ENCODE measurements at places on chromosomes 2 and 18.
A peak's percentile ranks its signal among the peaks of the same experiment; 100 is the strongest.

DNA sequence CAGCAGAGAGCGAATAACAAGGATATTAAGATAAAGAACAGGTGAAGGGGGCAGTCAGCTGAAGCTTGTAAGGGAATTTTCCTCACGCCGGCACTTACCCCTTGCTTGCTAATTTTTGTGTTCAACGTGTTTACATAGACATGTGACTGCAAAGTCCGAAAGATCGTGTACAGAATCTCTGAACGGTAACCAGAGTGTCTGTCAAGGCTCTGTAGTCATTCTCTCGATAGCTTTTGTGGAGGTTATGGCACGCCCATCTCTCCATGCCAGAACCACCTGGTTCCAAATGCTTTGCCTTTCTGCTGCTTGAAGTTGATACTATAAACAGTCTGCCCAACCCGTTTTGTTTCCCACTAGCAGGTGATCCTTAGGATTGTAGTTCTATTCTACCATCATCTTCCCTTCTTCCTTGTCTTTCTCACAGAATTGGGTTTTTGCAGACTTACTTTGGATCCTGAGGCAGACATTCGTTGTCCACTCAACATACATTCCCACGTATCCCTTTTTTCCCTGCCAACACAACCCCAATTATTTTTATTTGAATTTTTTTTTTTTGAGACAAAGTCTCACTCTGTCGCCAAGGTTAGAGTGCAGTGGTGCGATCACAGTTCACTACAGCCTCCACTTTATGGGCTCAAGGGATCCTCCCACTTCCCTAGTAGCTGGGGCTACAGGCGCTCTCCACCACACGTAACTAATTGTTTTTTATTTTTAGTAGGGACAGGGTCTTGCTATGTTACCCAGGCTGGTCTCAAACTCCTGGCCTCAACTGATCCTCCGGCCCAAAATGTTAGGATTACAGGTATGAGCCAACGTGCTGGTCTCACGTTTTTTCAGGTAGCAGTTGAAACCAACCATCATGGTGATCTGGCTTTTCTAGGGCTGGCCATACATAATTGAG lies 1.3 kb upstream of the USP34 start:
- no peak for DNase-seq

- no peak for DNase-seq
Observed at GRCh38 chr18:76801567-76802505, 20.5 kb upstream of the ZNF236 start.

GRCh38 chr18:46393230-46393629 lies 263.8 kb downstream of the LOXHD1 start:
- no peak for DNase-seq

- DNase-seq, result no peak
Observed at GRCh38 chr2:223936862-223937326, 8.2 kb downstream of the WDFY1 start.

GRCh38 chr2:13093416-13093991 lies 376.8 kb downstream of the TRIB2 start:
- DNase-seq, result no peak

DNA sequence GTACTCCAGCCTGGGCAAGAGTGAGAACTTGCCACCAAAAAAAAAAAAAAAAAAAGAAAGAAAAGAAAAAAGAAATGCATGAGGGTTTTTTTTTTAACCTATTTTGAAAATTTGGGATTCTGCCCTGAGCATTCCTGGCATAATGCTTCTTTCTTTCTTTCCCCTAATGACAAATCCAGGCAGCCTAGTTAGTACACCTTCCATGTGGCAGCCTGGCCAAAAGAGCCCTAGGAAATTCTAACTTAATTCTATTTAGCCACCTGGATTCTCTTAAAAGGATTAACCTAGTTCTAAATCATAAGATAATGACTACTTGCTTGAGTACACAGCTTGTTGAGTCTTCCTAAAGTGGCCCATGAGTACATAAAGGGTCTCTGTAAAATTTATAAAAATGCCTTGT lies 160.1 kb downstream of the THADA start:
- DNase-seq, result no peak

DNA sequence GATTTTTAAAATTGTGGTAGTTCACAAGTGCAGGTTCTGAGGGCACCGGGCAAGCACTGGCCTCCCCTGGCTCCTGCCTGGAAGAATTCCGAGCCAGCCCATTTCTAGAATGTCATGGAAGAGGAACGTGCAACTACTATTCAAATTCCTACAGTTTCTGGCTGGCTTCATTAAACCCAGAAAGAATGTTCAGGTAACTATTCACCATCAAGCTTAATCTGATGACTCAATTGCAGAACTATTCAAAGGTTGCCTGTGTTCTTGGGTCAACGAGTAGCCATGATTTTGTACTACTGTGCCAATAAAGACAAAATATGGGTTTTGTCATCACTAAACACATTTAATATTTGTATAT lies 14.3 kb upstream of the MFF start:
- DNase-seq, result no peak

DNA sequence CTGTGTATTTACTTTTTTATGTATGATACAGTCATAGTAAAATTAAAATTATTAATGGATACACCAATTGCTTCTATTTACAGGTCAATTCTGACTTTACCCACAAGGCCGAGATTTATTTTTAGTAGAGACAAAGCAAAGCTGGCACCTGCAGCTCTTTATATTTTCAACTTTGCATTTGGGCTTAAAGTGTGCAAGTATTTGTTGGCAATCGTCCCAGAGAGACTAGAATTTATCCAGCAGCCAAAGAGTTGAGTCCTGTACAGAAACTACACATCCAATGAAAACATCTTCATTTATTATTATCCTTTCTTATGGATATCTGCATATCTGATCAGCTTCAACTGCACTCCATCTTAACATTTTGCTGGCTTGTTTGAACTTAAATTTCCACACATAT lies 485.6 kb downstream of the SOX11 start:
- no peak for DNase-seq

GRCh38 chr2:71498261-71498701 lies 44.9 kb downstream of the DYSF start:
- no peak for DNase-seq

GRCh38 chr2:170817093-170818035 lies 677 bp downstream of the GAD1 start:
- no peak for DNase-seq

- no peak for DNase-seq
Observed at GRCh38 chr2:220224691-220225543, 597.5 kb downstream of the SLC4A3 start.

DNA sequence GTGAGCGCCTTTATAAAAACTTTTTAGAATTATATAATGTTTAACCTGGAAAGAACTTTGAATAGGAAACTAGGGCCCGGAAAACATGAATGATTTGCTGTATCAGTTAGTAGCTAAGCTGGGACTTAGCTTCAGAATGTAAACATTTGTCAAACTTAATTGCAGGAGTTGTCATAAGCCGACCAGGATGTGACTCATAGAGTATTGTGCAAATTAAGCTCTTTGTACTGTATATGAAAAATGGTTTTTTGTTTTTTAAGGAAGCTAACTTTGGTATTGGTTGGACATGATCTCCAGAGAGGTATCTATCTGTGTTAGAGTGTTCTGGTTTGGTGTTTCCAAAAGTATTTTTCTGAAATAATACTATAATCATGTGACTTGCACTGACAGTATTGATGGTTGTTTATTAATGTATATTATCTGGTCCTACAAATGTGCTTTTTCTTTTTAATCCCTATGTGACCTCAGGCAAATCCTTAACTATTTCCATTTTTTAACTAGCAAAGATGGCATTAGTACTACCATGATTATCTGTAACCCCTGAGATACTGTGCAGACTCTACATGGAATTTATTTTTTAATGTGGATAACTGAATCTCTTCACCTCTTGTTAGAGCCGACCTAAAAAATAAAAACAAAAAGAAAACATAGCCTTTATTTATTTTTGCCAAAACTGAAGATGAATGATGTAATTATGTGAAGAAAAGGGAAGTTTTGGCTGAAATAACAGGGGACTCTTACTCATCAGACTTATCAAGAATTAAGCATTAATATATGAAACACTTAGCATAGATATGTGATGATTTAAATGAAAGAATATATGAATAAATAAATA lies 11.7 kb downstream of the YIPF4 start:
- DNase-seq, result no peak

GRCh38 chr2:135791418-135792190 lies 45.4 kb downstream of the LCT start:
- no peak for DNase-seq

GRCh38 chr2:39620067-39620466 lies 45.6 kb upstream of the TMEM178A start:
- no peak for DNase-seq

DNA sequence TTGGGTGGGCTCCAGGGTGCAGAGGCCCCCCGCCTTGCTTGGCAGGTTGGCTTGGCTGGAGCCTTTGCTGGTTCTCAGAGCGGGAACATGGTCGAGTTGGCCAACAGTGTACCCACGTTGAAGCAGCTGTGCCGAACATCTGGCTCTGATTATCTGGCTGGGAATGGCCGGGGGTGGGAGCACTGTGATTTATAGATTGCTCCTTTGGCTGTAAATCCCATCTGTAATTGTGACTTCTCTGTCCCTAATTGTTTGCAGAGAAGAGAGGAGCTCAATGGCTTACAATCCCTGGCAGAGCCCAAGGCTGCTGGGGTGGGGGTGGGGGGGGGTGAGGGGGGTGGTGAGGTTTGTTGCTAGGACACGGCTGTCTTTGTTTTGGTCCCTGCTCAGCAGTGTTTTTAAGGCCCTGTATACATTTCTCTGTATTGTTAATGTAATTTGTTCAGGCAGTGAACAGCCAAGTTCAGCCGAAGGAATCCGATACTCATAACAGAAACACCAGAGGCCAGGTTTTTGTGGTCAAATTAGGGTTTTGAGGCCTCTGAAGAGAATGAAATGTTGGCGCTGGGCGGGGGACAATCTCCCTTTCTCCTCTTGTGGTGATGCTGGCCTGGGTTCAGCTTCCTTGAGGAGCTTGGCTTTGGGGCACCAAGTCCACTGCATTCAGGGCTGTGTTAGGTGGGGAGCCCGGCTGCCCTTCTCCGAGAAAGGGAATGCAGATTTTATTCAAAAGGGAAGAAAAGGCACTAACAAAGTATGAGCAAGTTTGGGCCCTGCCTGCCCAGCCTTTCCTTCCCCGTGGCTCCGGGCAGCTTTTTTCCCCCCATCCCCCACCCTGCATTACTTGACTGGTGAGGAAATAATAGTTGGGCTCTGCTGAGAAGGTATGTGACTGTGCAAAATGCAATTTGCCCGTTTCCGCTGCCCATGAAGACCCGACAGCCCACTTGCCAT lies 82.5 kb downstream of the TCF7L1 start:
- peak; percentile 35 for DNase-seq

GRCh38 chr2:109079590-109079989 lies 49.4 kb upstream of the SH3RF3 start:
- no peak for DNase-seq

- no peak for DNase-seq
Observed at GRCh38 chr2:226078666-226079065, 679.2 kb downstream of the NYAP2 start.

GRCh38 chr2:85340034-85340892 lies 12.5 kb upstream of the TGOLN2 start:
- DNase-seq, result no peak

GRCh38 chr2:104982111-104982510 lies 55.8 kb upstream of the MRPS9 start:
- no peak for DNase-seq

DNA sequence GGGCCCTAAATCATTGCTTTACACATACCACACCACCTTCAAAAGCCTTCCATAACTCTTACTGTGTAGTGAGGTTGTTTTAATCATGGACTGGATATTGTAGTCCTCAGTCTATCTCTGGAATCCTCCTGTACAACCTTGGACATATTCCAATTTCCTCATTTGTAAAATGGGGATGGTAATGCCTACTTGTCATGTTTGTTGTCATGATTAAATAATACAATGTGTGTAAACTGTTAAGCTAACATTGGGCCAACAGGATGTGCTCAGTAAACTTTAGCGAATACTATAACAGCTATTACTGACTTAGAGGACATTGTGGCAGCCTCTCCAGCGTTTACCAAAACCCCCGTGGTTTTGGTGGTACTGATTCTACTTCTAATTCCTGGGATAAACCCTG lies 74.7 kb upstream of the PTPRM start:
- DNase-seq, result no peak

GRCh38 chr2:113123726-113124125 lies 3.7 kb upstream of the IL1RN start:
- DNase-seq, result no peak

DNA sequence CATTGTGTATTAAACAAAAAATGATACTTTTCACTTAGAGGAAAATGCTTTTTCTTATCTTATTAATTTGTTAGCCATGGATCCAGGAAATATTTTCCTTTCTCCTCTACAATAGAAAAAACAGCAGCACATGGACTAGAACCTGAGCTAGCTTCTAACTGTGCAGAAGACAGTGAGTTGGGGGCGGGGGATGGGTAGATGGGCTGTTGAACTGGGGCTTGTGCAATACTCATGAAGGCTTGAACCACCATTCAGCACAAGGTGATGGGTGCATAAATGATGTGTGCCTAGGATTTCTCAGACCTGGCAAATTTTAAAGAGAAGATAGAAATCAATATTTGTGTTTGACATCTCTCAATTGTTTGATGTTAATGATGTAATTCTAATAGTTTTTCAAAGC lies 42.0 kb downstream of the COL5A2 start:
- no peak for DNase-seq

GRCh38 chr18:36582988-36583745 lies 245.6 kb downstream of the TPGS2 start:
- DNase-seq, result peak; percentile 73

GRCh38 chr2:150480241-150480640 lies 7.2 kb downstream of the RND3 start:
- DNase-seq, result no peak

Measured in NT2/D1 (cell line).